ENCODE measurements at places on chromosomes 12 and 14.
A peak's percentile ranks its signal among the peaks of the same experiment; 100 is the strongest.

- no peak for DNase-seq
These were observed 57.0 kb upstream of the NPFF start for GRCh38 chr12:53564278-53564677.

DNA sequence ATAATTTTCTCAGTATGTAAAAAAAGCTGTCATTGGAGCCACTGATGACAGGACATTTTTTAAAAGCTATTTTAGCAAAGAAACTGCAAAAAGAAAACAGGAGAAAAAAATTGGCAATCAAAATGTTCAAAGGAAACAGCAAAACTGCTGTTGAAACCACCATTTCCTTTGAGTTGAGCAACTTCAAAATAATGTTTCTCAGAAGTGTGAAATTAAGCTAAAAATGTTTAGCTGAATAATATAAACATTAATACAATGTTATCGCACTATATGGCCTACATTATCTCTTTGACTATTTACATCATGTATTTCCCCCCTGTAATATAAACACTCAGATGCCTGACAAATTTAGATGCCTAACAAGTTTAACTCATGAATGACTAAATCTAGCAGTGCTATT, 23.4 kb upstream of the GLIPR1 start:
- no peak for DNase-seq

GRCh38 chr14:94079891-94080620, 946 bp downstream of the DDX24 start:
- no peak for DNase-seq

DNA sequence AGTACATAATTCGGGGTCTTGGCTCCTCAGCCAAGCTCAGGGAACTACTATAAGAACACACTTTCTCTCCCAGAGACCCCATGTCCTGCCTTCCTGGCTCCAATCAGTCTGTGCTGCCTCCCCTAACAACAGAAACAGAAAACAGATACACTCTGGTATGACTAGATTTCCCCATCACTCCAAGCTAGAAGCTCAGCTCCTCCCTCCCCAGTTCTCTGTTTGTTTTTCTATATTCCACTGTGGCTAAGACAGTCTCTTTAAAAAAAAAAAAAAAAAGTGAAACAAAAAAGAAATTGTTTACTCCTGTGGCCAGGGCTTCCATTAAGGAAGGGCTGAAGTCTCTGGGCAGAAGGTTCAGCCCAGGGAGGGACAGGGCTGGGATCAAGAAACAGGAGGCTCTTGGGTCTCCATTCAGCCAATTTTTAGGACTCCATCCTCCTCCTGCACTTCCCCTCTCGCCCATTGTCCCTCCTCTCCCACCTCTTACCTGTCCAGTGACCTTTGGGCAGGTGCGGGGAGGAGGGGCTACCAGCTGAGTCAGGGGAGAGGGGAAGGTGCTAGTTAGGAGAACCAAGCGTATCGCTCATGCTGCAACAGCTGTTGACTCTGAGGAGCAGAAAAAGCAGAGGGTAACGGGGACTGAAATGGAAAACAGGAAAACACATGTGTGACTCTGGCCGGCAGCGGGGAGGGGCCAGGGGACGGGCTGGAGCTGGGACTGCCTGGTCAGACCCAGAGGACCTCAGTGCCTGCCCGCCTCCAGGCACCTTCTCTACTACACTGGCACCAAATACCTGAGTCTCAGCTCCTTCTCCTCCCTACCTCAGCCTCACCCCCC, 4.1 kb upstream of the SLC7A7 start:
- DNase-seq: peak; percentile 51

DNA sequence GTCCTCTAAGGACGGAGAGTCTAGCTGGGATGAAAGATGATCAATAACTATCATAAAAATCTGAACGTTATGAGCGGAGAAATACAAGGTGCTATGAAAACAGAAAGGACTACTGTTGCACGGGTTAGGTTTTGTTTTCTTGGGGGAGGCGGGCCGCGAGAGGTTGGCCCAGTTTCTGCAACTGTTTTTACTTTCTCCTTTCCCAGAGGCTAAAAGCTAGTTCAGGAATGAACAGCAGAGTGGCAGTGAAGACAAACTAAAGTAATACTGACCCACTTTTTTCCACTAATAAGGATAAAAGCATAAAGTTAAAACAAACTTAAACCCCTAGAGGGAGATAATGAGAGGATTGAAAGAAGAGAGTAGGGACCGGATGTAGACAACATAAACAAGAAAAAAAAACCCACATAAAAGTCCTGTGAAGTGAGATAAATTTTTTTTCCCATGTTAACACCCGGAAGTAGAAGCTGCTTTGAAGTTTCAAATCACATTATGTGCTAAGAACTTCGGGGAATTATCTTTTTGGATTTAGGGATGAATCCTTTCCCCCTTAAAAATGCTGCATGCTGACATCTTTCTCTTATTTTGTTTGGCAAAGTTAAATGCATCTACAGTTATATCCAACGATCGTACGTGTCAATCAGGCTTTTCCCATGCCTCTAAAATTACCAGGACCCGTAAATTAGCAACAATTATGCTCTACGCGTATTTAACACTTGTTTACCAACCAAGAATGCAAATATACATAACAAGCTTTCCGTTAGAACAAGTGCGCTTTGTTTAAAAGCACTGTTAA, 1.0 kb upstream of the CDK17 start:
- no peak for DNase-seq

DNA sequence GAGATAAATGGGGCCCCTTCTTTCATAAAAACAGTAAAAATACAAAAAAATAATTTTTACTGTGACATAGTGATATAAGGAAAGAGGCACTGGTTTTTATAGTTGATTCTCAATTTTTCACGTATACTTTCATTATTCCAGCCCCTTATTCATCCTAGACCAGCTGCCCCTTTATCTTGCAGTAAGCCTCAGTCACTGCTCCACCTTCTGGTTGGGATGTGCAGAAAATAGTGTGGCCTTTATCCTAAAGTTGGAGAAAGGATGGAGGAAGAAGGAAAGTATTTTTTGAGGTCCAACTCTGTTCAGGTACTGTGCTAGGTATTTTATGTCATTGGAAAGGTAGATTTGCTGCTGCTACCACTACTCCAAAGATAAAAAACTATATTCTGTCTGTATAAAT, 172.7 kb downstream of the ANO6 start:
- DNase-seq: peak; percentile 62

DNA sequence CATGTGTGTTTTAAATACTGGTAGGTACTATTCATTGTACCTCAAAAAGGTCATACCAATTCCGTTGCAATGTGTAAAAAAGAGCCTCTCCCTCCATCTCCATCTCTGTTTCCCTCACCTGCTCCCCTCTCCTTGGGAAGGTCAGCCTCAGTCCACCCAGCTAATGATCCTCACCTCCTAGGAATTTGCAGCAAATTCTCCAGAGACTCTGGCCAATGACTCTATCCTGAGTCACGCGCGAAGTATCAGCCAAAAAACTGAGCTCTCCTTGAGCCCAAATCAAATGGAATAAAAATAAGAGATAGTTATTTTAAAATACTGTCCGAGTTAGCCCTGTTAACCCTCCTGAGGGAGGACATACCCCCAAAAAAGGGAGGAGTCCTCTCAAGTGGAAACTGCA, 148.4 kb downstream of the DPF3 start:
- DNase-seq: no peak

GRCh38 chr12:62401631-62402030, 65.0 kb upstream of the MON2 start:
- DNase-seq: no peak

DNA sequence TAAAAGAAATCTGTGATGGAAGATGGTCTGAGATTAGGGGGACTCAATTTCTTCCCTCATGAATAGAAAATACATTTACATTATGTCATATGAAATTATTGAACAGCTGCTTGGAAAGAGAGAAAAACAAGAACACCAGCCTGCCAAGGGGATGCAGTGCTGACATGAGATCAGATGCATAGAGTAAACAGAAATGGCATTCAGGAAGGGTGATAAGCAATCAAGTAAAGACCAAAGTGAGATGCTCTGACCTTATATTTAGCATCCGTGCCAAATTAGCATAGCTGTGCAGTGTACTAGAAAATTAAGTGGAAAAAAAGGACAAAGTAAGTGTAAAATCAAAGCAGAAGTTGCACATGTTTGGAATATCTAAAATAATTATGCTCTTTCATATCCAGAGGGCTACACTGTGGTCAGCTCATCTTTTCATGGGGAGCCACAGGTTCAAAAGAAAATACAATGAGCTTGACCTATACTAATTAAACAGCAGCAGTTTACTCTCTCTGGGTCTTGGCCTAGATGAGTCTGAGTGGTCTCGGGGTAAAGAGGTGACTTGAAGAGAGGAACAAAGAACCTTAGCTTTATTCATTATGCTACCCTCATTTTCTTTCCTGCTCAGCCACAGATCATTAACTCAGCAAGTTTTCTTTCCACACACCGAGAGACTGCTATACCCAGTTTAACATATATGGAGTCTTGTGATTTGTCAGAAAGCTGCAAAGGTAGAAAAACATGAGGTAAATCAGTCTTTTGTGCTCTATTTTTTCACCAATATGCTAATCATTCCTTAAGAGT, 359.4 kb upstream of the FOXG1 start:
- no peak for DNase-seq

DNA sequence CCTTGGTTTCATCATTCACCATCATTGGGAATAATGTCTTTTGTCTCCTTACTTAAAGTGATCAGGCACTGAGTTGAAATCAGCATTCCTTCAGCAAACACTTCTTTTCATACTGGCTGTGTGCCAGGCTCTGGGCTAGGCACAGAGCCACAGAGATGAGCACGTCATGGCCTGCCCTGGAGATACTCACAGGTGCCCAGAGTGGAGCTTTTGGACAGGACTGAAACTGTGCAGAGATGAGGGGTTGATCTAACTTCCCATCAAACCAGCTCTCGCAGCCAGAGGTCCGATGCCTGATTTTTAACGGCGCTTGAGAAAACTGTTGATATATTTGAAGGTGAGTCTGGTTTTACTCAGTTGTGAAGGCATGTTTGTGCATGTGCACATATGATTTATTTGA, 43.1 kb downstream of the CACNA1C start:
- DNase-seq: no peak

GRCh38 chr12:101959607-101960006, 82.2 kb downstream of the DRAM1 start:
- DNase-seq: no peak

DNA sequence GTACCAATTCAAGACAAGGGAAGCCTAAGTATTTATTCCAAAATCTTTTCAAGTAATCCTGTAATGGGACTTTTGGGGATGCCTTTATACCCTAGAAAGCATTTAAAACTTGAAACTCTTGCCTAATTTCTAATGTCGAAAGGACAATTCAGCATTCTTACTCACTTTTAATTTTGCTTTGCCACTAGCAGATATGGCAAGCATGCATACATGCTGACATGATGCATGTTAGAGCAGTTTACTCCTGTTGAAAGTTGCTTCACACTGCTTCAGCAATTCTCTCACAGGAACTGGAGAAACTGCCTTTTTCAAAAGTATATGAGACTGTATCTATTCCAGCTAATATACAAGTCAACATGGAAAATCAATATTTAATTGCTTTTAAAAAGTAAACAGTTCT, 79.9 kb downstream of the TAOK3 start:
- DNase-seq: no peak

DNA sequence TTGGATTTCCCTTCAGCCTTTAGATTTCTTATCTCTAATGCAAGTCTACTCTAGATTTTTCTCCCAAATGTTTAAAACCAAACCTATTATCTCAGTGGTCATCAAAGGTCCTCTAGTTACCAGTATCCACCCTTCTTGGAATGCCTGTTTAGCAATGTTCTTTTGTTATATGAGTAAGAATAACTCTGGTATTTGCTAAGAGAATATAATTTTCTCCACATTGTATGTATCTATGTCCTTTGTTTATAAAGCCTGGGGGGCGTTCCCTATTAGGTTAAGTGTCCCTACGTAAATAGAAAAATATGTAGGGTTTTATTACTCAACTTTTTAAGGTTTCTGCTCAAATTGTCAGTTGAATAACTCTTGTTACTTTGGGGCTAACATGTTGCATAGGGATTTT, 27.3 kb downstream of the PPM1A start:
- DNase-seq: no peak

GRCh38 chr12:3250576-3250975, 173.4 kb downstream of the TSPAN9 start:
- DNase-seq: no peak

- no peak for DNase-seq
These were observed 368.8 kb downstream of the ETNK1 start for GRCh38 chr12:22993609-22994315.

GRCh38 chr14:36161776-36162175, 14.7 kb downstream of the PTCSC3 start:
- DNase-seq: no peak

GRCh38 chr12:106091446-106091820, 47.3 kb downstream of the NUAK1 start:
- no peak for DNase-seq

DNA sequence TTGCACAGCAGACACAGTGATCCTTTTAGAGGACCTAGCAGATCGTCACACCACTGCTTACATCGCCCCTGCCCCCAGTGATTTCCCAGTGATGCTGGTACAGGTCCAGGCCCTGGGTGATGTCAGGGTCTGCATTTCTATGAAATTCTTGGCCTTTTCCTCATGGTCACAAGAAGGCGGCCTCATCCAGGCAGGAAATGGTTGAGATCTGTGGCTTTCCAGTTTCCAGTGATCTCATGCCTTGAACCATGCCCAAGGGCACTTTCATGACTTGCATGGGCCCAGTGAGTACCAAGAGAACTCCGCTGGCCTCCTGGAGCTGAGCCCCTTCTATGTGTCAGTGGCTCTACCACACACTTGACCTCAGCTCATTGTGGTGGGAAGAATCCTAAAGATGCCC, 41.9 kb upstream of the BDKRB2 start:
- no peak for DNase-seq

- DNase-seq: no peak
These were observed 2.0 kb upstream of the MDM1 start for GRCh38 chr12:68334132-68334531.

DNA sequence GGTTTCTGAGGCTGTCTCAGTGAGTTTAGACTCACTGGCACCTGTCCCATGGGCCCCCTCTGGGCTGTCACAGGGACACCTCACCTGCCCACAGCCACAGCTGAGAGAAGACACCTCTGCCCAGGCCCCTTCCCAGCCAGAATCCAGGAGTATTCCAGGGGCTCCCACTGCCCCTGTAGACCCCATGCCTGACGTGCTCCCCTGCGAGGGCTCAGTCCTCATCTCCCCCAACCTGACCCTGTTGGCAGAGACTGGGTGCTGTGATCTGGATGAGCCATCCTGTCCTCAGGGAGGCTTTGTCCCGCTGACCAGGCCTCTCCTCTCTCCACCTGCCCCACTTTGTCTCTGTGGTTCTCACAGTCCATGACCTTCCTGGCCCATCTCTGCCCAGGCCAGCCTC, 89.4 kb downstream of the DHRS2 start:
- DNase-seq: no peak

GRCh38 chr14:88599326-88599725, 36.5 kb downstream of the ZC3H14 start:
- DNase-seq: no peak

All from tibial nerve (tissue), 4 donors.